EH (cell line): ENCODE measurements at places on chromosomes 1 and 21.

GRCh38 chr1:70495370-70495769 lies 84.3 kb downstream of the CTH start:
- no peak for DNase-seq

DNA sequence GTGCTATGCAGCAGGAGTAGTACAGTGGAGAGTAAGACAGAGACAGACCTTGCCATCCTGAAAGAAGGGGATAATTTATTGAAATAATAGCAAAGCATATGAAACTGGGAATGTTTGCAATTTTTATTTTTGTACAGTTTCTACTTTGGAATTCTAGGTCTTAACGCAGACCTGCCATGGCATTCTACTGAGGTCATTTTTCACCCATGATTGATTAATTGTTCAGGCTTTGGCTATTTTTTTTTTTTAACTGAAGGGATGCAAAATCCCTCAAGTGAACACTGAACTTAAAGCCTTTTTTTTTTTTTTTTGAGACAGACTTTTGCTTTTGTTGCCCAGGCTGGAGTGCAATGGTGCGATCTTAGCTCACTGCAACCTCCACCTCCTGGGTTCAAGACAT lies 27.1 kb downstream of the MTF2 start:
- DNase-seq = peak; percentile 9

- peak; percentile 72 for DNase-seq
Measured at GRCh38 chr1:87335175-87335884, 6.7 kb downstream of the LMO4 start.

- no peak for DNase-seq
Measured at GRCh38 chr1:100969327-100969726, 56.3 kb downstream of the DPH5 start.

DNA sequence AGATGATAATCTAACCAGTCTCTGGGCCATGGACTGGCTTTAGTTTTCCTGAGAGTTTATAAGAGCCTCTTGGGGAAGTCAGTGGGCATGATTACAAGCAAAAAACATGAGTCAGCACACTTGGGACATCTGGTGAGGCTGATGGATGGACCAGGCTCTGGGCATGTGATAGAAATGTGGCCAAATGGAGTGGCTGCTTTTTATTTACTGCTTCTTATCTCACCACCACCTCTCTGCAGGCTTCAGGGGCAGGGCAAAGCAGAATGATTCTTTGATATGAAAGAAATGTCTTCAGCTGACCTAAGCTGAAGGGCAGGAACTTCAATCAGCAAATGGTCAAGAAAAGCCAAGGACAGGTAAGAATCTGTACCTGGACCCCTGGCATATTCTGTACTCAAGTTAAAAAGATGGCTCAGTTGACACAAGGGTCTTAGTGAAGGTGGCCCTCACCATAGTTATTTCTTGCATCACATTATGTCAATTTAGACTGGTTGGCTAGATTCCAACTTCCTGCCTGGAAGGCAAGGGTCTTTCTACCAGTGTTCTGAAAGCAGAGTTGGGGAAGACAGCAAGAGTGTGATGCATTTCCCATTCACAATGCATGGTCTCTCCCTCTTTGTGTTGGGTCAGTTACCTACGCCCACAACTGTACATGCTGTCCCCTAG lies 162.8 kb downstream of the FASLG start:
- peak; percentile 80 for DNase-seq

GRCh38 chr1:6468729-6469461 lies 2.9 kb upstream of the TNFRSF25 start:
- DNase-seq = no peak

- no peak for DNase-seq
Measured at GRCh38 chr1:211478801-211479578, 13.0 kb downstream of the RD3 start.

DNA sequence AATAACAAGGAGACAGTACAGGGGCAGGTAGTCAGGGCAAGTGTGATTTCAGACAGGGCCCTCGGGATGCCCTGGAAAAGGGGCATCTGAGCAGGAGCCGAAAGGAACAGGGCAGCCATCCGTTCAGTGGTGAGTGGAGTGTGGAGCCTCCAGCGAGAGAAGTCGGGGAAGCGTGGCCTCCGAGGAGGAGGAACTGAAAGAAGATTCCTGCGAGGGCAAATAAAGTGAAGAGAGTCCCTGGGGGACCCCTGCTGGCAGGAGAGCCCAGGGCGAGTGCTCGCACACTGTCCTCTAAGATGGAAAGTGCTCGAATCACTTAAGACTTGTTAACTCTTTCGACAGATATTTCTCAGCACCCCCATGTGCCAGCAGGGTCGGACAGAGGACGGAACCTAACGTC lies 3.5 kb upstream of the UTS2 start:
- DNase-seq = no peak

DNA sequence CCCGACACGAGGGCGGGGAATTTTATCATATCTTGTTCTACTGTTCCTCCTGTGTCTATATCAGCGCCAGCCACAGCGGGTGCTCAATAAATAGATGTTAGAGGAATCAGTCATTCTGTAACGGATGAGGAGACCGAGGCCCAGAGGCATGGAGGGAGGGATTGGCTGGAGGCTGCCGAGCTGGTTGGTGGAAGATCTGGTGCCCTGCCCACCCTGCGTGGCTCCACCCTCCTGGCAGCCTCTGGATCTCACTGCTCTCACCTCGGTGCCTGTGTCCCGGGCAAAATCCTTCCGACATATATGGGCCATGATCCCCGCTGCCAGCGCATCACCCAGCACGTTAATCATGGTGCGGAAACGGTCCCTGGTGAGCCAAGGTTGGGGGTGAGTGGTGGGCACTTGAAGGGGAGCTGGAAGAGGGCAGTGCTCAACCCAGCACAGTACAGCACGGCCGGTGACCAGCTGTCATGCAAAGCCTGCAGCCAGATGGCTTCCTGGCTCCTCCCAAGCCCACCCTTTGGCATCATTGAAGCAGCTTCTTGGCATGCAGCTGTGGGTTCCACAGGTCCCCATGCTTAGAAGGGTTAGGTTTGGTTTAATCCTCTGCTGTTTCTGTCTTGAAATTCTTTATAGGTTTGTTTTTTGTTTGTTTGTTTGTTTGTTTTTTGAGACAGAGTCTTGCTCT lies 26.7 kb downstream of the PODN start:
- no peak for DNase-seq

GRCh38 chr1:5338466-5338865 lies 653.8 kb downstream of the NPHP4 start:
- no peak for DNase-seq

GRCh38 chr1:68433395-68433794 lies 16.4 kb downstream of the RPE65 start:
- no peak for DNase-seq

DNA sequence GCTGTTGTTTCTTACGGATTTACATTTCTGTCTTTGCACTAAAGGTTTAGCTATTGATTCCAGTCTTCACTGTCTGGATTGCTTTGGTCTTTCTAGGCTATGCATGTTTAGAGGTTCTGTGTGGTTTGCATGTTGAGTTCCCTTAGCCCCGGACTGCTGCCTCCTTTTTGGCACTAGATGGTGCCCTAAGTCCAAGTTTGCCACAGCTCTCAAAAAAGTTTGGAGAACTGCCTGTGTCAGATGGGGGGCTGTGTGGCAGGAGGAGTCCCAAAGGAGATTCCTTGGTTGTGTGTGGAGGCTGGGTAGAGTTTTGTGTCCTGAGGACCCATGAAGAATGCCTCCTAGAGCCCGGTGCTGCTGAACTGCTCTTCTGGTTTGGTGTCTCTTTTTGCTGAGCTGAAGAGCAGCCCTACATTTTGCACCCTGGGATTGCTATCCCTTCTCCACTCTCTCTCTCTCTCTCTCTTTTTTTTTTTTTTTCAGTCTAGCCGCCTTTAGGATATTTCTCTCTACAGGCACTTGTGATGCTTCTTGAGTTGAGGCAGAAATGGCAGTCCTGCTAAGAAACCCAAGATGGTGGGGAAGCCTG lies 74.4 kb downstream of the PTGS2 start:
- peak; percentile 73 for DNase-seq

- DNase-seq = no peak
Measured at GRCh38 chr1:112322018-112322417, 74.0 kb upstream of the CTTNBP2NL start.

GRCh38 chr1:96362623-96363022 lies 359.0 kb upstream of the PTBP2 start:
- DNase-seq = peak; percentile 99

DNA sequence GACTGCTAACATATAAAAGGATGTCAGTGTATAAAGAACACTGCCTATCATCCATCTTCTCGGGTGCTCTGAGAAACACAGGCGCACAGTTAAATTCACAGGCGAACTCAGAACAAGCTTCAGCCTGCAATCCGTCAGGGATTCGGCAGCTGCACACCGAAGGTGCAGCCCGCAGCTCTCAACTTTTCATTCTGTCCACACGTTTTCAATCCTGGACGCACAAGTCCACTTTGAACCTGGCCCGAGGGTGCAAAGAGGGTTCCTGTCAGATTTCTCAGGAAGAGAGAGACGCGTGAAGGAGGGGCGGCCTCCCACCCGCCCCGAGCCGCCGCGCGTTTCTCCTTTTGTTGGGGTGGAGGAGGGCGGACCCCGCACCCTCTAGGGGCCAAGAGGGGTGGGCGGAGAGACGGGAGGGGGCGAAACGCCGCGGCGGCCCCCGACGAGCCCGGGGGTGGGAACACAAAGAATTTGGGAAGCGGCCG lies 724 bp downstream of the DOCK7 start:
- peak; percentile 52 for DNase-seq

GRCh38 chr1:35298464-35298863 lies 30.0 kb downstream of the ZMYM4 start:
- peak; percentile 65 for DNase-seq

- DNase-seq = no peak
Measured at GRCh38 chr1:6450943-6451373, 15.0 kb downstream of the TNFRSF25 start.

DNA sequence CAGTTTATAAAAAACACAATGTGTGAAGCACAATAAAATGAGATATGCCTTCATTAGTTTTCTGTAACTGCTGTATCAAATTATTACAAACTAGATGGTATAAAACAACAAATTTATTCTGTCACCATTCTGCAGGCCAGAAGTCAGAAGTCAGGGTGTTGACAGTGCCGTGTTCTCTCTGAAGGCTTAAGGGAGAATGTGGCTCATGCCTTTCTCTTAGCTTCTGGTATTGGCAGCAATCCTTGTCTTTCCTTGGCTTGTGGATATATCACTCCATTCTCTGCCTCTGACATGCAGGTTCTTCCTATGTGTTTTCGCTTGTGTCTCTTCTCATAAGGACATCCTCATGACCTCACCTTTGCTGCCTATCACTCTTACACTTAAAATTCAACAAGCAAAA lies 10.1 kb downstream of the NEK7 start:
- DNase-seq = no peak

- peak; percentile 29 for DNase-seq
Measured at GRCh38 chr1:95309031-95309471, 75.0 kb downstream of the RWDD3 start.

- DNase-seq = no peak
Measured at GRCh38 chr1:54499097-54499359, 49.0 kb upstream of the ACOT11 start.

GRCh38 chr21:34795175-34795547 lies 126.4 kb downstream of the CLIC6 start:
- peak; percentile 46 for DNase-seq

DNA sequence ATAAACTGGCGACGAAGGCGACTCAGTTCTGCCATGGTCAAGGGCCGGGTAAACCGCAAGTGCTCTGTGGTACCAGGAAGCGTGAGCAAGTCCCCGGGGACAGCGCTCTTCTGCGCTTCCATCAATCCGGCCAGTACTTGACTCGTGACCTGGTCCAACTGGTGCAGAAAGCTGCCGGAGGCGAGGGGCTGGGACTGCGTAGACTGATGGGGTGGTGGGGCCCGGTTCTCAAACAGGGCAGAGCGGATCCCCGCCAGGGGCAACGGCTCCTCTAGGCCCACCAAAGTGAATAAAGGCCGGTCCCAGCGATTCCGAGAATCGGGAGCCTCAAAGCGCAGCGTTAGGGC lies 852 bp downstream of the KTI12 start:
- peak; percentile 78 for DNase-seq

DNA sequence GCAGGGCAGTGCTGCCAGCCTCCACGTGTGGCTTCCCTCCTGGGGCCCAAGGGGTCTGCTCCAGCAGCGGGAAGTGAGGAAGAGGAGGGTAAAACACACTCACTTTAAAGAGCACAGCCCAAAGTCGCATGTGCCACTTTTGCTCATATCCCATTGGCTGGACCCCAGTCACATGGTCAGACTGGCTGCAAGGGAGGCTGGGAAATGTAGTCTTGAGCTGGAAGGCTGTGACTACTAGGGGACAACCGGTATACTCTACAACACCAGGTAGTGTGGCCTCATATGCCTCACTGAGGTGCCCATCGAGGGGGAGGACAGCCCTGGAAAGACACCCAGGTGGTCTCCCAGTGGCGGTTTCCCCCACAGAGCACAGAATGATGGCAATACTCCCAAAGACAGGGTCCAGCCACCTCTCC lies 45.2 kb downstream of the CAMK2N1 start:
- DNase-seq = peak; percentile 66

DNA sequence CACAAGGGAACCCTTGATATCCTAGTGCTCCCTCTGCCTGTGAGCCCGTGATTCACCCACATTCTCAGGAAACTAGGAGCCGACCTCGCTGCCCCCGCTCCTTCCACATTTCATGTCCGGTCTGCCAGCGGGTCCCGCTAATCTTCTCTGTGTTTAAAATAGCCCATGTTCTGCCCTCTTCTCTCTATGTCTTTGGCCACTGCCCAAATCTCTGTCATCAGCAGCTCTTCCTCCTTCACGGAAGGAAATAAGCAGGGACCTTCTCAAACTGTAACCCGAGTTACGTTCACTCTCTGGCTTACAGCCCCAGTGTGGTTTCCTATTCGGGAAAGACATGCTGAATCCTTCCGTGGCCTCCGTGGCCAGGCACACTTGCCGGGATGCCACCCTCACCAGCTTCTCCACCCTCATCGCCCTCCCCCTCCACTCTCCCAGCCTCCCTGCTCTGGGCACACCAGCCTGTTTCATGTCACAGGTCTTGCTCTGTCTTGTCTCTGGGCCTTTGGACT lies 21.1 kb upstream of the UBXN10 start:
- no peak for DNase-seq

- DNase-seq = no peak
Measured at GRCh38 chr1:143625886-143626285, 345.9 kb downstream of the FAM72C start.

DNA sequence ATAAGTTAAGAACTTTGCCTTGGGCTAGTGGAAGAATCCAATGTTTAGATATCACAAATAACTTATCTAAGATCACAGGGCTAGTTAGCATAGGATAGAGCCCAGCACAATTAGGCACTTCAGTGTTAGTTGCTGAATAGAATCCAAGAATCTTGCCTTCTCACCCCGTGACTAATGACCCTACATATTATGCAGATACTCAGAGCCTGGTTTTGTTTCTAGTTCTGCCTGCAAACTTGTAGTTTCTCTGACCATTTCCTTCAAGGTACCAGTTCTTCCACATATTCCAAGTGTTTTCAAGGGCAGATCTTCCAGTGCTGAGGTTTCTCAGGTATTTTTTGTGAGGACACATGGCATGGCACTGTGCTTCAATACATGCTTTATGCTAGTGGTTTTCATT lies 239.3 kb downstream of the KCNK2 start:
- peak; percentile 28 for DNase-seq
